Stimulated activated CD8-positive, alpha-beta memory T cell treated with anti-CD3 and anti-CD28 coated beads, Interleukin-12 subunit alpha, Interleukin-12 subunit beta, amount 100 ng/mL, for 4 hours (primary cell): ENCODE measurements at places on chromosomes 6 and 20.

DNA sequence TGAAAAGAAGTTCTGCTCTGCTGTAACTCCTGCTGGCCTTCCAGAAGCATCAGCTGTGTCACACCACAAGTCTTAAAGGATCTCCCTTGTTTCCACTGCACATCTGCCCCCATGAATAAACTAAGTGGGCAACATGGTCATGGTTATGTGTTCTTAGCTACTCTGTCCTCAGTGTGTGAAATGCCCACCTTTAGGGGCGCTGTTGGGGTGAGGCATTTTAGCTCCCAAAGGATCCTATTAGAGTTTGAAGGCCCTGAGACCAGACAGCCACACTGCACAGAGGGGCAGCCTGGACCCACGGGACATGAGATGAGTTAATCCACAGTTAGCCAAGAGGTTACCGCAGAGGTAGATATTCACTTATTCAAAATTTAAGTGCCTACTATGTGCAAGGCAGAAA, 294.3 kb upstream of the QKI start:
- DNase-seq, result no peak

DNA sequence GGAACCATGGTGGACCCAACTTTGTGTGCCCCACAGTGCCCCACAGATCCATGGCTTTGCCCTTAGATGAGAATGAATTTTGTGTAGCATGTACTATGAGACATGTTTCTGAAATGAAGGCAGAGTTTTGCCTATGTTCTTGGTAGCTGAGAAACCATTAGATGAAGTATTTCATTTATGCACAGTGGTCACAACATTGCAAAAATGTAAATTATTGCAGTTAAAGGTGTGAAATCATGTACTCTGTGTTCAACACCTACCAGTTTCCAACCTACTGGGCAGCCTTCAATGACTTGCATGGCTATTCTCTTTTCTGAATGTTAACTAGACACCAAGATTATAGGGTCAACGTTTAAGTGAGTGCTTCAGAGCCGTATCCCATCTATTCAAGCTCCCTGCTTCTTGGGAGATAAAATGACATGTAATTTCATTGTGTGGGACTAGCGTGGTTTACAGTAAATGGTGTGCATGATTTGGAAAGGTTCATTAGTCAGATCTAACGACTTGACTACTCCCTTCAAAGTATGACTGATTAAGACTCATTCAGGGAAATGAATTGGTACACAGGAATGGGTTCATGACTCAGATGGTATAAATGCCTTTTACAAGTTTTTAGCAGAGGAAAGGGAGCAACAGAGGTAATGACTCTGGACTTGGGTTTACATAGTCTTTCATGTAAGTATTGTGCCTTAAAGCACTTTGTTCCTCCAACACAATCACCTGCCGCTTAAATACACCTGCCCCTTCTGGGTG, 106.1 kb upstream of the AKIRIN2 start:
- DNase-seq, result no peak

GRCh38 chr20:54346276-54346675, 129.1 kb upstream of the DOK5 start:
- no peak for DNase-seq

DNA sequence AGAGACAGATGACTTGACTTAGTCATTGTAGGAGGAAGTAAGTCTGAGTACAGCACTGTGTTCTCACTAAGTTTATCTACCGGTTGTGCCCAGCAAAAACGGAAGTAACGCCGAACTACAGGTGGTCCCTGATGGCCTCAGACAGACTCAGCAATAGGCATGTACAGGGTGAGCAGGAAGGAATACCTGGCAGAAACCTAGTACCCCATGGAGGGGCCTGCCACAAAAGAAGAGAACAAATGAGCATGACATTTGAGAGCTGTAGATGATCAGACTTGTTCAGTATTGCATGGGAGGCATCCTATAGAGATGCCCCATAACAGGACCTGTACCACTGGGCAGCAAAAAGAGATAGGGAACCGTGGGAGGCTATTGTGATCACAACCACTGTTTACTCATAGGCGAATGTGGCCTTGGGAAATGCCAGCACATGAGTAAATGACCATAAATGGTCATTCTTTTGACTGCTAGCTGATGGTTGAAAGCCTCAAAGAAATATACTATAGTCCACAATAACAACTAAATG, 106.4 kb upstream of the TAB2 start:
- no peak for DNase-seq

DNA sequence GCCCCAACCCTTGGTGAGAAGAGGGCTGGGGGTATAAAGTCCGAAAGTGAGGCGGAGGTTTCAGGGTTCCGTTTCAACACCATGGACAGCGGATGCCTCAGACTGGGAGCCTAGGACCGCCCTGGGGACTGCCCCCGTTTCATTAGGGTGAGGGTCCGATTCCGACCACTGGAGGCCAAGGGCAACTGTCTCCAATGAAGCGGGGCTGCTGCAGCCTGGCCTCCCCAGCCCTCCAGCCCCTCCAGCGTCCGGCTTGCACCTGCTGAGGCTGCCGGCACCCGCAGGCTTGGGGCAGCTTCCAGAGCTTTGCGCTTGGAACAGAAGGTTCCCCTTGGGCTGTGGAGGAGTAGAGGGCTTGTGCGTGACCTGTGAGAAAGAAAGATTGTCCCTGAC, 39.9 kb downstream of the YTHDF1 start:
- DNase-seq, result no peak

DNA sequence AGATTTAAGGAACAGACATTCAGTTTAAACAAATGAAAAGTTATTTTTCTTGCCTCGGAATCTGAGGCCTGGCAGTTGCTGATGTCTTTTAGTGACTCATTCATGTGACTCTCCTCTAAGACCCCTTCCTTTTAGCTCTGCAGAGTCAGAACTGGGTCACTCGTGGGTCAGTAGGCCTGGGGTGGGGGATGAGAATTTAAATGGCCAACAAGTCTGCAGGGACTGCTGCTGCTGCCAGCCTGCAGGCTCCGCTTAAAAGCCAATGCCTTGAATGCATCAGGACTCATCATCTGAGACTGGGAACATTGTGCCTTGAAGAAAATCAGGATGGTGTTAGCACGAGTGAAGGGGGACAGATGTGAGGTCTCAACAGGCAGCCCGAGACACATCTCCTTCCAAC, 404.3 kb downstream of the CDH26 start:
- DNase-seq, result no peak

GRCh38 chr6:117264692-117265409, 507 bp upstream of the VGLL2 start:
- no peak for DNase-seq

- DNase-seq, result no peak
Observed at GRCh38 chr6:1619673-1620503, 10.2 kb downstream of the FOXC1 start.

GRCh38 chr6:14172562-14172961, 55.0 kb downstream of the CD83 start:
- DNase-seq, result no peak

DNA sequence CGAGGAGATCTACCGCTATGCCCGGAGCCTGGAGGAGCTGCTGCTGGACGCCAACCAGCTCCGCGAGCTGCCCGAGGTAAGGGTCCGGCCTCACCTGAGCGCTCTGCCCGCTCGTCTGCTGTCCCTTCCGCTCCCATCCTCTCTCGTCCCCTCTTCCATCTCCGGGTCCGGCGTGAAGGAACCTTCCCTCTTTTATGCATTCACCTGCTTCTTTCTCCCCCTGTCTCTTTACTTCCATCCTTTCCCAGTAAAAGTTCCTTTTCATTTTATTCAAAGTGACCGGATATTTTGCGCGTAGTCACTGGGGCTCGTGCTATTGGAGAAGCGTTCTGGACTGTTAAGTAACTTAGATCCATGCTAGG, 516 bp downstream of the LRRC1 start:
- DNase-seq, result no peak

DNA sequence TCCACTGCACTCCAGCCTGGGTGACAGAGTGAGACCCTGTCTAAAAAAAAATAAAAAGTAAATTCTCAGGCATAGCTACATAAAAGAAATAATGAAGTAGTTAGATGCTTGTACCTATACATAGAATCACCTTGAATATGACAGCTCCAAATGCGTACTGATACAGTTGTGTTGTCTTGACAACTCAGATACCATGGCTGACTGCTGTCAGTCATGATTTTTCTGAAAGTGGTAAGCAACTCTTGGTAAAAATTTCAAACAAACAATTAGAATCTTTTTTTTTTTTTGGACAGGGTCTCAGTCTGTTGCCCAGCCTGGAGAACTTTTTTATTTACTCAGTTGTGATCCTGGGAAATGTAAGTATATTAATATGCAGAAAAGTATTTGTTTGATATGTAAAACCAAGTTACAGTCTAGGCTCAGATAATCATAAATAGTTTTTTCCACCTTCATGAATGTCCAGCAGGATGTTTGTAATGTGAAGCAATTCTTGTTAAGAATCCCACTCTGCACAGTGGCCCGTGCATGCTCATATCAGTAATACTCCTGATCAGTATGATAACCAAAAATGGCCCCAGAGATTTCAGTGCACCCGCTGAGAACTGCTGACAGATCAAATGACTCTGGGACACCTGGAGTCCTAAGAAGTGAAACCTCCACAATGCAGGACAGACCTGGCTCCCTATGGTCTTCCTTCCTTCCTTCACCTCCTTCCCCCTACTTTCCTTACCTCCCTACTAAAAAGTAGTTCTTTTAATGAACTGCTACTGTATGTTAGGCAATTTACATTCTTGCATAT, 14.0 kb upstream of the MAPK13 start:
- DNase-seq, result no peak
